SIG-M5 (cell line): ENCODE measurements at places on chromosomes 4 and X.

DNA sequence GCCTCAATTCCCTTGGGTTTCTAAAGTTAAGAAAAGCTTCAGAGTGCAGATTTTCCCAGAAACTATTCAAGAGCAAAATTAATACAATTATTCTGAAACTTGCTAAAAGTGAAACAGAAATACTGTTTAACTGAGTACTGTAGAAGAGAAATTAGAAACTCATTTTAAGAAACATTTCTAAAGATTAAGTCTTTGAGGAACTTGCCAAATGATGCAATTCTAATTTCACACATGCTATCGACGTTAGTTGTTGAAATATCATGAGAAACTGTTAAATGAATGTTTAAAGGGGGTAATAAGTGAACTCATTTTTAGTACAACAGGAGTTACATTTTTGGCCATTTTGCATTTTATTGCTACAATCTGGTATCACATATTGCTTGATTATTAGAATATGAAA is 125.3 kb upstream of the MAOA start:
- DNase-seq: no peak

GRCh38 chrX:42515939-42516338 is 262.0 kb downstream of the PPP1R2C start:
- DNase-seq: no peak

GRCh38 chr4:40687676-40688389 is 58.2 kb upstream of the RBM47 start:
- no peak for DNase-seq

- no peak for DNase-seq
Observed at GRCh38 chr4:24010994-24011393, 121.1 kb upstream of the PPARGC1A start.

- DNase-seq: no peak
Observed at GRCh38 chr4:162644346-162644745, 480.5 kb upstream of the FSTL5 start.

DNA sequence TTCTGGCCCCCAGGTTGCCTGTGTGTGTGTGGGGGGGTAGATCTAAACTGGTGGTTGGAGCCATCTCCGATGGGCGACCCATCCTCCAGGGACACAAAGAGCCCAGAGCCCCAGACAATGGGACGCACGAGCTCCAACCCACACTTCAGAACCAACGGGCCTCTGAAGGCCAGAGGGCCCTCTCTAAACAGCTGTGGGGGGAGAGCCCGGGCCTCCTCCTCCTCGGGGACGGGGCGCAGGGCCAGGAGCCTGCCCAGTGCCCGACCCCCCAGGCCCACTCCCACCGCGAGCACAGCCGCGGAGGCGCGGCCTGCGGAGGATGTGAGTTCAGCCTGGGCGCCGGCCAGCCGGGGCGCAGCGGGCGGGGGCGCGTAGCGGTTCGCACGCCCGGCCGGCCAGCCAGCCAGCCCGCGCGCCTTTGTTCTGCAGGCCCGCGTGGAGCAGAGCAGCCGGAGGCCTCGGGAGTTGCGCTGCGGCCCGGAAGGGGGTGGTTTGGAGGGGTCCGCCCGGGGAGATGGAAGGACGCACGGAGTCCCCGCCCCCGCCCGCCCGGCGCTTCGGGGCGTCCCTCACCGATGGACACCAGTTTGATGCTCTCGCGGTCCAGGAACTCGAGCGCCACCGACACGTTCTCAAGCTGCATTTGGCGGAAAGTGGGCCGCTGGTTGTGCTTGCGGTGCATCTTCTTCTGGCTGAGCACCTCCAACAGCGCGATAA is 4.0 kb downstream of the FLNA start:
- DNase-seq: no peak

DNA sequence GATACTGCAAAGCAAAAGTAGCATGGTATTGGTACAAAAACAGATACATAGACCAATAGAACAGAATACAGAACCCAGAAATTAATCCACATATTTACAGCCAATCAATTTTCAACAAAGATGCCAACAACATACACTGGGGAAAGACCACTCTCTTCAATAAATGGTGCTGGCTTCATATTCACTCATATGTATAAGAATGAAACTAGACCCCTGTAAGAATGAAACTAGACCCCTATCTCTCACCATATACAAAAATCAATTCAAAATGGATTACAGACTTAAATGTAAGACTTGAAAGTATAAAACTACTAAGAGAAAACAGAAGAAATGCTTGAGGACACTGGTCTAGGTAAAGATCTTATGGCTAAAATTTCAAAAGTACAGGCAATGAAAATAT is 19.3 kb downstream of the TLR6 start:
- DNase-seq: no peak

GRCh38 chrX:84974803-84975202 is 28.9 kb upstream of the APOOL start:
- DNase-seq: no peak

DNA sequence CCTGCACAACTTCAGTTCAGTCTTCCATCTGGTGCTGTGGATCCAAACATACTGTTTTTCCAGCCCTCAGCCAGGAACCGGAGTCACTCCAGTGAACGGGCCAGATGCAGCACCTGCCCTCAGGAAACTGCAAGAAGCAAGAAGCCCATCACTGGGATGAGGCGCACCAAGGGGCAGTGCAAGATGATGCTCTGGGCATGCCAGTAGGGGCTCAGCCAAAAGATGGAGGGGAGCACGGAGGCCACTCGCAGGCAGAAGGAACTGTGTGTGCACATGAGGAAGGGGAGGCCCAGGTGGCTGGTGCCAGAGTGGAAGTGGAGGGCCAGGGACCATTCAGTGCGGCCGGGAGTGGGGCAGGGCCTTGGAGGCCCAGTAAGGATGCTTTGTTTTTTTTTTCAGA is 161.7 kb upstream of the MAMLD1 start:
- no peak for DNase-seq

- no peak for DNase-seq
Observed at GRCh38 chr4:119550857-119551532, 77.6 kb downstream of the PDE5A start.

- no peak for DNase-seq
Observed at GRCh38 chr4:8114456-8115202, 44.0 kb downstream of the ABLIM2 start.

DNA sequence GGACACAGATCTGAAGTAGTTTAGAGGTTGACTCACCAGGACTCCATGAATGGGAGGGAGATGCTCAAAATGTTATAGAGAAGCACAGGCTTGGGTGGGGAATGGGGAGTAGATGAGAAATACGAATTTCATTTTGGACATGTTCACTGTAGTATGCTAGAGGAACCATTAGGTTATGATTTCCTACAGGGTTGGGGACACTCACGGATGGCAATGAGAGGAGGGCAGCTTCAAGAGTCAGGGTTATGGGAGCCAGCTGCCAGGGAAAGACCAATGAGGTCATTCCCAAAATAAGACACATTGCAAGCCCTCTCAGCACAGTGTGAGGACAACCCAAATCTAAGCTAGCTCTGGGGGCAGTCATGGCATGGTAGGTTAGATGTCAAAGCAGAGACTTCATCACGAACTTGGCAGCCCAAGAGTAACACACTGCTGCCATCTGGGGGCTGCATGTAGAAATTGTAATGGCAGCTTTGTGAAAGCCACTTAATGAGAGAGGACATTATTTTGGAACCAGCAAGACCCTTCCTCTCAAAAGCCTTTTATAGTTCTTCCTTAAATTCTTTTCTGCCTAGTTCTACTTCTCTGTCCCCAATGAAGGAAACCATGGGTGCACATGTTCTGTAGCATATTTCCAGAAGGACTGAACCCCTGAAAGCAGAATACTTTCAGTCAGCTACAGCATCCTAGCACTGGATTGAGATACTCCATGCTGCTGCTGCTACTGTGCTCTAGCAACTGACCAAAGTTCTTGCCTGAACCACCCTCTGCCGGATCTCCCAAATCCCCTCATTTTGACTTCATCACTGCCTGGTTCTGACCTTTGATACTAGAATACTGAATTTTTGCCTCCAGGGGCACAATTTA is 16.2 kb upstream of the ZCCHC12 start:
- no peak for DNase-seq

DNA sequence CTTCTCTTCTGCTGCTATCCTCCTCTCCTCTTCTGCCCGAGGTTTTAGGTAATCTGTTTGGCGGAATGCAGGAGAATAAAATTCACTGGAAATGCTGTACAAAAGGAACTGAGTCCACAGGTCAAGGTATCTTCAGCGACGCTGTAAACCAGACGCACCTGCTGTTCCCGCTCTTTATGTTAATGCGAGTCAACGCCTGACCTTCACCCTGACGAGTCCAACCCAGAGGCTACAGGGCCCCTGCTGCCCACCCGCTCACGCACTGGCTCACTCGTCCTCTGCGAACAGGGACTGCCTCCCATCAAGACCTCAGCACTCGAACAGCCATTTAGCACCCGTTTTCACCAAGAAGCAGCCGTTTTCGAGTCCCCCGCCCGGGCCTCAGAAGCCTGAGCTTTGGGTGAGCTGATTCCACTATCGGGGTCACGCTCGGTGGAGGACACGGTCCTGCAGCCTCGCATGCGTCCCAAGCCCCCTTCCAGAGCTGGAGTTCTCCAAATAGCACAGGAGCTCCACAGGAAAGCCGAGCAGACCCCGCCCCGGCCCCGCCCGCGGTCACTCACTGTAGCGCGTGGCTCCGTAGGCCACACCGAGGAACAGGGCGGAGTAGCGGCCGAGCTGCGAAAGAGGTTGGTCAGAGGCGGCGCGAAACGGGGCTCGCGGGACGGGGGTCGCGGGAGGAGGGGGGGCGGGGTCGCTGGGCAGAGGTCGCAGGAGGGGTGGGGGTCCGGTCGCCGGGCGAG is 556 bp downstream of the ATP5ME start:
- DNase-seq: no peak

- DNase-seq: no peak
Observed at GRCh38 chr4:52748432-52748831, 2.8 kb downstream of the ERVMER34-1 start.

DNA sequence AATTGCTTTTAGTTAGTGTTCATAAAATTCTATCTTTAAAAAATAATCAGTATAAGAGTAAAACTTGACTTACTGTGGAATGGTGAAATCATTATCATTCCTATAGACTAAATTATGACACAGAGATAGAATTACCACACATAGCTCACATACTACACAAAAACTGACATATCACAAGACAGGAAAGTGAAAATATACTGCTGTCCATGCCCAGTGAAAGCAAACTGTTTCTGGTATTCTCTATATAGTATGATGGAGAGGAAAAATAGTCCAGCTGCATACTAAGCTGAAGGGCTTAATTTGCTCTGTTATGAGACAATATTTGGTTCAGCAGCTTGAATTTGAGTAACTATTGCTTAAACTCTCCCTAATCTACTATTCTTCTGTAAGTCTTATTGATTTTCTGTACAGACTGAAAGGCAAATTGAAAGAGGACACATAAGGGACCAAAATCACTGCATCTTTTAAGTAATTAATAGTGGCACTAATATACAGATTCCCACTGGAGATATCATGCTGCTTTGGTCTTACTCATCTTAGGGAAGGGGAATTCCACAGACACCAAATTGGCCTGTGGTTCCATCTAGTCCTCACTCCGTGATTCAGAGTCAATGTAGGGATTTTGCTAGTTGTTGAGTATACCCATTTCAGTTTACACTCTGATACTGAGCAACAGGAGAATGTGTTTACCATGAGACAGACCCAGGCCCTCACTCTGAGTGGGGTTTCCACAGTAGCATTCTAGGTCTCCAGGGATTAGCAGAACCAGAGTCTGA is 47.4 kb upstream of the AGA start:
- DNase-seq: no peak

DNA sequence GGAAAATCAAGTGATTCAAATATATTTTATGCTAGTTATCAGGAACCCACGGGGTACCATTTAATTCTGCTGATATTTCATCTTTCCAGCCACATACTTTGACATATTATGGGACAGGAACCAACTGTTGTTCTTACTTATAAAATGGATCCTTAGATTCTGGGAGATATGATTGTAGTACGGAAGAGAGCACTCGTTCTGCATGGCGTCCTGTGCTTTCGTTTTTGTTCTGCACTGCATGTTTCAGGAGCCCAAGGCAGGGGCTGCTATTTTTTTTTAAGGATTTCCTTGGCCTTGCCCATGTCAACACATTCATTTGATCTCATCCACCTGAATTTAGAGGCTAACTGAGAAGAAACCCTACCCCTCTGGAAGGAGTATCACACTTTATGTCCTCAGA is 245.5 kb upstream of the TLL1 start:
- no peak for DNase-seq

GRCh38 chrX:30568136-30568535 is 9.4 kb downstream of the TASL start:
- peak; percentile 4 for DNase-seq

DNA sequence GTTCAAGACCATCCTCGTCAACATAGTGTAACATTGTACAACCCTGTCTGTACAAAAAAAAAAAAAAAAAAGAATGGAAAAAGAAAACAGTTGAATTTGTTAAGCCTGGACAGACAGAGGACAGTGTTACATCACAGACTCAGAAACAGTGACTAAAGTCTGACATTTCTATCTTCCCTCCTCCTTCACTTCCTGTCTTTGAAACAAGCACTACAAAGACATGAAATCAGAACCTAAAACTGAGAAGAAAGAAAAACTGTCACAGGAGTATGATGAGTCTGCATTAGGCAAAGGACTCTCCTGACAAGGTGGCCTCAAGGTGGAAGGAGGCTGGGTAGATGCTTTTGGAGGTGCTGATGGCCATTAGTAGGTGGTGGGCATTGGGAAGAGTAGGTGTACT is 126.7 kb downstream of the RBM47 start:
- DNase-seq: no peak

- no peak for DNase-seq
Observed at GRCh38 chr4:139959396-139959795, 194.6 kb downstream of the MAML3 start.

DNA sequence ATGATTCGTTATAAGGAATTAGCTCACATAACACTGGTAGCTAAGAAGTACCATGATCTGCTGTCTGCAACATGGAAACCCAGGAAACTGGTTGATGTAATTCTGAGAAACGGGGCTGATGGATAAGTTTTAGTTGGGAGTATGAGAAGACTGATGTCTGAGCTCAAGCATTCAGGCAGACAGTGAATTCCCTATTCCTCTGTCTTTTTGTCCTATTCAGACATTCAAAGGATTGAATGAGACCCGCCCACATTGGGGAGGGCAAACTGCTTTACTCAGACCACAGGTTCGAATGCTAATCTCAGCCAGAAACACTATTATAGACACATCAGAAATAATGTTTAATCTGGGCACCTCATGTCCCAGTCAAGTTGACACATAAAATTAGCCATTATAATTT is 515.5 kb downstream of the STPG2 start:
- DNase-seq: no peak

- DNase-seq: no peak
Observed at GRCh38 chr4:155705664-155706063, 39.0 kb downstream of the GUCY1A1 start.

GRCh38 chrX:20181598-20182329 is 40.1 kb upstream of the EIF1AX start:
- no peak for DNase-seq

DNA sequence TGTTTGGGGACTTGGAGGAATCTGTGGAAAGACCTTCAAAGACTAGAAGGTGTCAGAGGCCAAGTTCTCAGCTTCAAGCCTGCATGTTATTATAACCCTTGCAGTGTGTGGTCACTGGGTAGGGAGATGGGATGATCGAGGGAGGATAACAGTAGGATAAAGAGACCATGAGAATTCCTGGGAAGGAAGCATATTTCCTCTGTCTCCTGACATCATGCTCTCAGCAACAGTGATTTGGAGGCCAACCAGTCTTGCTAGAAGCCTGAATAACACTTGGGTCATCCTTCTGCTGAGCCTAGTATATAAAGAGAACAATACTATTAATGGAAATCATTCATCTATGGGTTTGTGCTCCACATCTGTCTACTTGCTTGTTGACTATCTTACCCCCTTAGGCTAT is 40.9 kb upstream of the ANXA3 start:
- no peak for DNase-seq
